Panc1 (cell line): ENCODE measurements at places on chromosomes 5 and 9.
A peak's percentile ranks its signal among the peaks of the same experiment; 100 is the strongest.

DNA sequence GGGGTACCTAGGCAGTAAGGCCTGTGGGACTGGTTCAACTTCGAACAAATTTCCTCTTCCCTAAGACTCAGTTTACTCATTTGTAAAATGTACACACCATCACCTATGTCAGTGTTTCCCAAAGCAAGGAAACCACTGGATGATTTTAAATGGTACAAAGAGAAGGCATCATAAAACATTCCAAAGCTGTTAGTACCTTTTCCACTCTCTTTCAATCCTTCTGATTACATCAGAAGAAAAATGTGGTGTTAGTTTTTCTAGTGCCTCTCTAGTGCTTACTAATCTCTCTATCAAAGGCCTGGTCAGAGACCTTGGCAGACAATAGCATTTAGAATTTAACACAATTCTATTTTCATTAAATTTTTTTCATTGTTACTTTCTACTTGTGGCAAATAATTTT lies 18.1 kb downstream of the NR6A1 start:
- DNase-seq = no peak

GRCh38 chr5:82418608-82418950 lies 140.4 kb upstream of the RPS23 start:
- no peak for DNase-seq

DNA sequence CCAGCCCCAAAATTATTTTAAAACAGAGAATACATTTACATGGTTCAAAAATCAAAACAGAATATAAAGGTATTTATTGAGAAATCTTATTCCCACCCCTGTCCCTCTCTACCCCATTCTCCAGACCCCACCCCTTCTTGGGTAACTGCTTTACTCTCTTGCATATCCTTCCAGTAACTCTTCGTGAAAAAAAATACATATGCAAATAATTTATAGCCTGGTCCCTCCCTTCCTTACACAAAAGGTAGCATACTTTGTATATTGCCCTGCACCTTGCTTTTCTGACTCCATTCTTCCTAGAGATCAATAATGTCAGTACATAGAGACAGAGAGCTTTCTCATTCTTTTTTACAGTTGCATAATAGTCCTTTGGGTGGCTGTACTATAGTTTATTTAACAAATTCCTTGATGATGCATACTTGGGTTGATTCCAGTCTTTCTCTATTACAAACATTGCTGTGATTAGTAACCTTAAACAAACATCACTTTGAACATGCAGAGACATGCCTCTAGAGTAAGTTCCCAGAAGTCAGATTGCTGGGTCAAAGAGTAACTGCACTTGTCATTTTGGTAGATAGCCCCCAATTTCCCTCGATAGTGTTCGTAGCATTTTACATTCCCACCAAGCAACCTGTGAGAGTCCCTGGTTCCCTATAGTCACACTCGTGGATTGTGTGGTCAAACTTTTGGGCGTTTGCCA lies 47.9 kb downstream of the STOM start:
- peak; percentile 89 for DNase-seq

DNA sequence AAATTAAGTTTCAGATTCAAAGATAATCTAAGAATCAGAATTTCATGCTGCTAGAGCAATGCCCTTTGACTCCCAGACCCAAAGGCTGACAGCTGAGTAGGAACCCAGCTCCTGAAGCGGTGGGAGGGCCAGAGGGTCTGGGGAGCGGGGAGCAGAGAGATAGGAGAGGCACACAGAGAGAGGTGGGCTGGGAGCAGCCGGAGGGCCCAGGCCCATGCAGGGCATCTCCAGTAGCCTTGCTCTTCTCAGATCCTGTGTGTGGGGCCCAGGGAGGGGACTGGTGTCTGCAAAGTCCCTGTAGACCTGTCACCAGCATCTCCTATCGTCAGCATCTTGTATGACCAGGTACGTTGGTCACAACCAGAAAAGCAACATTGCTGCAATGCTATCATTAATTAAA lies 75.3 kb upstream of the OLFM1 start:
- DNase-seq = no peak

GRCh38 chr5:121841892-121842291 lies 9.8 kb upstream of the FTMT start:
- no peak for DNase-seq
